ENCODE measurements at places on chromosomes 13 and 19.

- peak; percentile 49 for DNase-seq
Observed at GRCh38 chr13:51523082-51523518, 61.2 kb upstream of the WDFY2 start.

DNA sequence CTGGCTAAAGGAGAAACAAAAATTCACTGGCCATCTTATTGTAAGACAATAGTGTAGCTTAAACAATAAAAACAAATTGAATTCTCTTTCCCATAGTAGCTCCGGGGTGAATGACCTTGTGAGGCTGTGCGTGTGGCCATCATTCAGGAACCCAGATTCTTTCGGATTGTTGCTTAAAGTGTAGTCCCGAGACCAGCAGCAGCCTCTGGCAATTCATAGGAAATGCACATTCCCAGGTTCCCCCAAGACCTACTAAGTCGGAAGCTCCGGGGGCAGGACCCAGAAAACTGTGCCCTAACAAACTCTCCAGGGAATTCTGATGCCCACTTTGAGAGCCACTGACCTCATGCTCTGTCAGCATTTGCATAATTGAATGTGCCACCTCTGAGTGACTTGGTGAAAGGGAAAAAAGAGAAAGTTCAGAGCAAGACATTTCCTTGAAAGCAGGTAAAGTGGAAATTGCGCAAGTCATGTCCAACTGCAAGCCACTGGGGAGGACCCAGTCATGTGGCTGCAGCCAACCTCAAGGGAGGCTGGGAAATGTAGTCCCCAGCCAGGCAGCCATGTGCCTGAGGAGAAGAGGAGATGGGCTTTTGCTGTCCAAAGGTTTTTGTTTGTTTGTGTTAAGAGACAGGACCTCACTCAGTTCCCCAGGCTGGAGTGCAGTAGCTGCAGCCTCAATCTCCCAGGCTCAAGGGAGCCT is 50.7 kb upstream of the PNMA8B start:
- no peak for DNase-seq

- DNase-seq: no peak
Observed at GRCh38 chr13:110155072-110155471, 151.9 kb downstream of the COL4A1 start.

GRCh38 chr19:46388311-46389095 is 24.9 kb downstream of the CCDC8 start:
- no peak for DNase-seq

GRCh38 chr13:74443631-74444030 is 309.4 kb upstream of the KLF12 start:
- DNase-seq: no peak

DNA sequence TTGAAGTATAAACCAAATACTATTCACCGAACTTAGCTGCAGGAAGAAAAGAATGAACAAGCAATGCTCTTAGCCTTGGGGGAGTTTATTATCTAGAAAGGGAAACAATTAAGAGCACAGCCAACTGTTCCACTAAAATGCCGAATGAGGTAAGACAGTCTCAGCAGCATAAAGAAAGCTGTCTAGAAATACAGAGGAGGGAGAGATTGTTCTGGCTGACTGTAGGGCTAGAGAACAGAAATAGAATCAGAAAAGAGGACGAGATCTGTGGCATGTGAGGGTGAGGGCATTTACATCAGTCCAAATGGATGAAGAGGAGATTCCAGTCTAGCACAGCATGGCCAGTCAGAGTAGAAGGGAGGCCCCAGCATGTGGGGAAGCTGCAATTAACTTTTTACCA is 56.8 kb upstream of the TNFRSF19 start:
- DNase-seq: no peak

GRCh38 chr19:57512845-57513244 is 13.1 kb downstream of the ZNF773 start:
- peak; percentile 11 for DNase-seq

- no peak for DNase-seq
Observed at GRCh38 chr19:752652-753517, 2.0 kb downstream of the MISP start.

DNA sequence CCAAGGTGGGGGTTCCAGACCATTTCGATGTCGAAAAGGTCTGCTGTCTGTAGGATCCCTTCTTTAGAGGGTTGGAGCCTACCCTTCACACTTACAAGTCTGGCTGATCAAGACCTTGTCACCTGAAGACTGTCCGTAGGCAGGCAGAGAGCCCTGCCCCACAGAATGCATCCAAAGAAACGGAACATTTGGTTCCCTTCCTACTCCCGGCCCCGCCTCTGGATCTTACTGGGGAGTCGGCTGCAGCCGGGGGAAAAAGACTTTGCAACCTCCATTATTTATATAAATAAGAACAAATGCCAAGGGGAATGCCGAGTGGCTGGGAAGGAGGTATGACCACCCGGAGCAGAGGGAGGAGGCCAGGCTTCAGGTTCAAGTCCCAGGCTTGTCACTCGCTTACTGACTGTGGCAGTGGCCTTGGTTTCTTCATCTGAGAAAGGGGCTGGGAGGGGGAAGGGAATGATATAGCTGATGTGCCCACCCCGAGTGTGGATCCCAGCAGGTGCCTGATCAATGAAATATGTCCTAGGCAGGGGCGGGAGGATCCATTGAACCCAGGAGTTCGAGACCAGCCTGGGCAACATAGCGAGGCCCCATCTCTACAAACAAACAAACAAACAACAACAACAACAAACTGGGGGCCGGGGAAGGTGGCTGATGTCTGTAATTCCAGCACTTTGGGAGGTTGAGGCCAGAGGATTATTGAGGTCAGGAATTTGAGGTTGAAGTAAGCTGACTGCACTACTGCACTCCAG is 48.7 kb downstream of the RFX2 start:
- DNase-seq: no peak

- no peak for DNase-seq
Observed at GRCh38 chr19:3057275-3057714, 5.0 kb downstream of the TLE5 start.

GRCh38 chr13:46639033-46639981 is 86.3 kb downstream of the LRCH1 start:
- DNase-seq: no peak

DNA sequence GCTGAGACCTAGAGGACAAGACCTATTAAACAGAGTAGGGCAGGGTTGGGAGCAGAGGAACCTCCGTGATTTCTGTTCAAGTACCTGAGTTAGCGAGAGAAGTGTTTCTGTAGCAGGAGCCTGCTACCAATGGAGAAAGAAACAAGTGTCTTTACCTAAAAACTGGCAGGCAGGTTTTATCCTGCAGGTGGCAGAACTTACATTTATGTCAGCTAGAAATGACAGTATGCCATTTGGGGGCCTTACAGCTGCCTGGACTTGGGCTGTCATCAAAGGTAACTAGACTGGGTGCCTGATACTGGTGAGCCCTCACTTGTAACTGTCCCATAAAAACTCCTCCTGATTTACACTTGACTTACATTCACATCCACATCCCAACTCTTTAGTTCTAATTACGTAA is 185.3 kb upstream of the MIR17HG start:
- no peak for DNase-seq

- DNase-seq: peak; percentile 93
Observed at GRCh38 chr19:3984908-3985642, at the start of gene EEF2. EEF2 (minus strand) TSS chr19:3985463; CDS start chr19:3985380, 83 bp downstream.

DNA sequence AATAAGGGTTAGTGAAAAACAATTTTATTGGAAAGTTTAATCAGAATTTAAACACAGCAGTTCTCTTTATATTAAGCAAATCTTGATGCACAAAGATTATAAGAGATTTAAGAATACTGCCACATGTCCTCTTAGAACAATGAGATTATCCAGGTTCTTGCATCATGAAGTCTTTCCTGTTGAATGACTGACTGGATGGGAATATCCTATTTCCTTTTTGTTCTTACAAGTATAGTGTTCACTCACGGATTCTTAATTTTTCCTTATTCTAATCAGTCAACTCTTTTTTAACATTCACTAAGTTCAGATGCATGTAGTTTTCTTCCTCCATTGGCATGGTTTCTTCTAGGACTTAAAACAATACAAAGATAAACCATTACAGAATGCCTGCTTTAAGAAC is 10.1 kb downstream of the URI1 start:
- DNase-seq: no peak

- DNase-seq: no peak
Observed at GRCh38 chr13:60887711-60888110, 490.7 kb downstream of the TDRD3 start.

DNA sequence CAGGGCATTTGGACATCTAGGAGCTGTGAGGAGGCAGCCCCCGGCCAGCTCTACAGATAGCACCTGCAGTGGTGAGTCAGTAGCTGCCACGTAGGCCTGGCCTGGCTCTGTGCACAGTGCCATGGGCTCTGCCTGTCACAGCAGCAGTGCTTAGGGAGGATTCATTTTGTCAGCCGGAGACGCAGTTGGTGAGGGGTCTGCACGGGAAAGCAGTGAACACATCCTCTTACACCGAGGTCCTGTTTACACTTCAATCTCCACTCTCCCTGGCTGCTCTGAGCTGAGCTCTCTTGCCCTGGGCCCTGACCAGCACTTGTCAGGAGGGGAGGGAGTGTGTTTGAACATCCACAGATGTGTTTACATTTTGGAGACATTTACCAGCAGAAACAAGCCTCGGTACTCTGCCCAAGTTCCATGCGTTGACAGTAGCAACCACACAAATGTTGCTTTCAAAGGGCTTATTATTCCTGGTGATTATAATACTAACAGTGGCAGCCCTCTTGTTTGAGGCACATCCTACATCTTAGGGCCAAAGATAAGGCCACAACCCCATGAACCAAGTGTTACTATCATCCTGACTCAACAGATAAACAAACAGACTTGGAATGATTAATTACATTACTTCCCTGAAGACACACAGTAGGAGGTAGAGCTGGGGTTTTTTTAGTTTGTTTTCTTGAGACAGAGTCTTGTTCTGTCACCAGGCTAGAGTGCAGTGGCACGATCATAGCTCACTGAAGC is 148.9 kb downstream of the USP12 start:
- DNase-seq: no peak

- DNase-seq: no peak
Observed at GRCh38 chr19:33621065-33621785, 528 bp upstream of the CHST8 start.

- peak; percentile 46 for DNase-seq
Observed at GRCh38 chr13:48220981-48221685, 11.9 kb upstream of the ITM2B start.

GRCh38 chr13:33218426-33218825 is 67.1 kb downstream of the STARD13 start:
- DNase-seq: no peak

GRCh38 chr13:95559100-95559499 is 6.6 kb downstream of the CLDN10 start:
- DNase-seq: no peak

GRCh38 chr13:93378184-93378583 is 151.6 kb downstream of the GPC6 start:
- no peak for DNase-seq

GRCh38 chr19:1324806-1325567 is 39.3 kb downstream of the EFNA2 start:
- peak; percentile 3 for DNase-seq

GRCh38 chr13:38213314-38213713 is 136.3 kb upstream of the UFM1 start:
- DNase-seq: no peak

DNA sequence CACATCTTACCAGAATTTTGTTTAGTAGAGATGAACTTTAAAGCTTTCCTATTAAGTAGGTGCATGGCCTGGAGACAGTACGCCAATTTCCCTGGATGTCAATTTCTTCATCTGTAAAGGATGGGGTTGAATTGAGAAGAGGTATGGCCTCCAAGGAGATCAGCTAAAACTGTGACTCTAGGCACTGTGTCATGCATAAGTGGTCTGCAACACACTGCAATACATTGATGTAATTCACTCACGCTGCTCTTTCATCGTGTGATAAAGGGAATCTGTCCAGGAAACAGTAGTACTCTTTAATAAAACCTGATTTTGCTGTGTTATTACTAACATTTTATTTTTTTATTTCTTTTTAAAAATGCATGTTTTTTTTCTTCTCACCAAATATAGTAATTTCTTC is 795.8 kb downstream of the DIAPH3 start:
- no peak for DNase-seq

DNA sequence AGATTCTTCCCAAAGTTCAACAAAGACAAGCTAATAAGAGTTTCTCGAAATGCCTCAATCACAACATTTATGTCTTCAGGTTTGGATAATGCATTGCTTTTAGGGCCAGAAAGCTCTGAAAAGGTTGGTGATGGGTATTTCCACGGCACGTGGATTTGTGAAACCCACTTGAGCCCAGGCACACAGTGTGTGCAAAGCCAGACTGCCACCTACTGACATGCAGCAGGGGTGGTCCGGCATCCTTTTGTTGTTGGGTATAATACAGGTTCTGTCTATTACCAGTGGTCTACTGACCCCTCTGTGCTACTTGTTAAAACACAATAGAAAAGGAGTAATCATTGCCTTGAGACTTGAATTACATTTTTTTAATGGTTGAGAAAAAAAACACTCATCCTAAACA is 225.6 kb downstream of the RAP2A start:
- DNase-seq: peak; percentile 12

DNA sequence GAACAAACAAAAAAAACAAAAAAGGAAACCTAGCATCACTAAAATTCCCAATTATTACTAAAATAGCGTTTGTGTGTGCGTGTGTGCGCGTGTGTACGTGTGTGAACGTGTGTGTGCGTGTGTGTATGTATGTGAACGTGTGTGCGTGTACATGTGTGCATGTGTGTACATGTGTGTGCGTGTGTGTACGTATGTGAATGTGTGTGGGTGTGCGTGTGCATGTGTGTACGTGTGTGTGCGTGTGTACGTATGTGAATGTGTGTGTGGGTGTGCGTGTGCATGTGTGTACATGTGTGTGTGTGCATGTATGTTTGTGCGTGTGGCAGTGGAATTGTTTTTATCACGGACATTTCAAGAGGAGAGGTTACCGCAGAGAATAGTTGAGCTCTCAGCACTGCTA is 21.6 kb downstream of the CATSPERD start:
- DNase-seq: no peak

DNA sequence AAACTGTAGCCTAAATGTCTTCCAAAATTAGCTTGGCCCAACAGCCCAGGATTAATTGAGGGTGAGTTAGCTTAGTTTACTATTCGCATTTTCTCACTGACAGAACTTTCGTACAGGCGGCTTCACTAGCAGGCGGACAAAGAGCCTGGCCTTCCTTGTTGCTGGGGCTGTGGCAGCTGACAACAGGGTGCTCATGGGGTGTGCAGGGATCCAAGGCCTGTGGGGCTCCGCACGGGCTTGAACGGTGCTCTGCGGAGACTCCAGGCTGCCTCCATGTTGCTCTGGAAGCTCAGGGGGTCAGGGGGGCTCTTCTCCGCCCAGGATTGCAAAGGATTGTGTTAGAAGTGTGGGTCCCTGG is 36.3 kb upstream of the DPRX start:
- DNase-seq: no peak

GRCh38 chr19:9645472-9645871 is 24.4 kb upstream of the ZNF561 start:
- peak; percentile 8 for DNase-seq

- DNase-seq: no peak
Observed at GRCh38 chr13:87123987-87124784, 547.0 kb upstream of the SLITRK5 start.

- no peak for DNase-seq
Observed at GRCh38 chr13:78054157-78054556, 135.5 kb upstream of the EDNRB start.
